ENCODE measurements at places on chromosomes 6 and 20.
A peak's percentile ranks its signal among the peaks of the same experiment; 100 is the strongest.

DNA sequence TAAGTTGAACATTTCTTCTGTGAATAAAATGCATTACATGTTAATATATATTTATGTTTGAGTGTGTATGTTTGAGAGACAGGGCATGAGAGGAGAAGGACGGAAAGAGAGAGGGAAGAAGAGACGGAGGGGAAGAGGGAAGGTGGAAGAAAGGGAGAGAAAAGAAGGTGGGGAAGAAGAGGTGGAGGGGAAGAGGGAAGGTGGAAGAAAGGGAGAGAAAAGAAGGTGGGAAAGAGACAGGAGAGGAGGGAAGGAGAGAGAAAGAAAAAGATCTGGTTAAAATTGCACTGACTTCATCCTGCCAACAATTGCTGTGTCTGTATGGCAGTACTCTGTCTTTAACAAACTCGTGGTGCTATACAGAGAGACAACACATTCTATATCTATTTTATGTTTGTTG is 29.0 kb downstream of the FAM83B start:
- DNase-seq = no peak

GRCh38 chr20:7285918-7286556 is 518.6 kb downstream of the BMP2 start:
- DNase-seq = peak; percentile 28

DNA sequence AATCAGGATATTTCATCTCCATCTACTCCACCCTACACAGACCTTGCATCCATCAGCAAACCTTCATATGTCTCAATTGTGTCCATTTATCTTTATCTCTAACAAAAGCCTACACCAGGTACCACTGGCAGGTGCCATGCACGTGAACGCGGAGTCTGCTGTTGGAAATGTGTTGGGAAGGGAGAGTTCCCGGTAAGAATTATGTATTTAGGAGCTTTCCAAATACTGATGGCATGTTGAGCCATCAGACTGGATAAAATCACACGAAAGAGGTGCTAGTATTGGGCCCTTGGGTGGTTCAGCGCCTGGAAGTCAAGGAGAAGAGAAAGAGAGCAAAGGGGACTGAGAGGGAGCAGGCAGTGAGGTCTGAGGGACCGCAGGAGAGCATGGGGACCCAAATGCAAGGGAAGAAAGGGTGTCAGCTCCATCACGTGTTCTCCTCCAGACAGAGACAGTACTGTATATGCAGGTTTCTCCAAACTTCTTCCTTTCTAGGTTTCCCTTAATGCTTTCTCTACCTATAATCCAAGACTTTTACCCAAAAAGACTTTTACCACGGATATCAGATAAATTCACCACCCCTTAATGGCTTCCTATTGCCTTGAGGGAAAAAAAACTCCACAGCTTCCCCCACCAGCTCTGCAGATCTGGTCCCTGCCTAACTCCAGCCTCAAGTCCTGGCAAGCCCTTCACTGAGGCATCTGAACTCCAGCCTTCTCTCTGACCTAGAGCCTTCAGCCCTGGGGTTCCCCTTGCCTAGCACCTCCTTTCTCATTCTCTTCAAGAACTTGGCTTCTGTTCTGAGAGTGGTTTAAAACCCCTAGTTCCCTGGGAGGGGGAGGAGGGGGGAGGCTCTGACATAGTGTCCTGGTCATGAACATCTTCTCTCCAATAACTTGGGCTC is 4.8 kb upstream of the ZNF217 start:
- no peak for DNase-seq

GRCh38 chr6:21357262-21357661 is 236.3 kb upstream of the SOX4 start:
- no peak for DNase-seq

DNA sequence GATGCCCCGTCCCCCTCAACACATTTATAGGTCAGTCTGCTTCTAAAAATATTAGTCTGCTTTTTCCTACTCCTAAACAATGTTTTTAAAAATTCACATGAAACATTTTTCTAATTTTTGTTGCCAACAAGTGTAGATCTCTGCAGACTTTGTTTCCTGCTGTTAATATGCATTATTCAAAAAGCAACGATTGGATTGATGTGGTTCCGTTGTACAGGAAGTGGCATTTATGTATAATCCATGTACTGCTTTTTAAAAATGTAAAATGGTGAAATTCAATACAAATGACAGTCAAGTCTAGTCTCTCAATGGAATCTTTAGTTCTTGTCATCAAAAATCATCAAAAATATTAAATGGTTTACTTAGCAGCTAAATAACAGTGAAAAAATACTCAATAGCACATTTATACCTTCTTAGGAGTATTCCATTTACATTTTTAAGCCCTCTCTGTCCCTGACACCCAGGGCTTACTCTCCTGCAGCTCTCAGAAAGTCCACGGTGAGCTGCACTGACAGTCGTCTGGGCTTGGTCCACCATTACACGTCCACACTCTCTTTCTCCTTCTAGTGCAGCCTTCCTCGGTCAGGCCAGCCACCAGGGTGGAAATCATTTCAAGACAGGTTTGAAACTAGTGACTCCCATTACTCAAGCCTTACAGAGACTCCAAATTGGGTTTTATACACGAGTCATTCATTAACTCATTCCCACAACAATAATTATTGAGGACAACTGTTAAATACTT is 211.5 kb downstream of the TMEM200A start:
- DNase-seq = no peak

- DNase-seq = no peak
Observed at GRCh38 chr6:154602296-154602695, 91.8 kb upstream of the CNKSR3 start.

DNA sequence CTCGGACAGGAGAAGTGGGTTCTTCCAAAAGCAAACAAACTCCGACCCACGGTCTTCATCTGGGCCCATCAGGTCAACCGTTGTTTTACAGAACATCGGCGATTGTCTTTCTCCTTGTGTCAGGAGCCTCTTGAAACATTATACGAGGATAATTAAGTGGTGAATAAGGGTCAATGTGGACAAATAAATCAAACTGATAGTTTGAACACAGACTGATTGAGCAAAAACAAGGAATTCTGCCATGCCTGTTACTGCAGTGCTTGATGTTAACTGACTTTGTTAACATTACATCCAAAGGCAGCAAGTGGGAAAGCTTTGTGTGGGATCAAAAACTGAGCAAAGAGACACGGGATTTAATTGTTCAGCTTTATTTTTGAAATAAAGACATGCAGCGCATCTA is 101.1 kb upstream of the IFNGR1 start:
- no peak for DNase-seq

GRCh38 chr6:79526897-79527296 is 10.3 kb downstream of the LCA5 start:
- DNase-seq = no peak

DNA sequence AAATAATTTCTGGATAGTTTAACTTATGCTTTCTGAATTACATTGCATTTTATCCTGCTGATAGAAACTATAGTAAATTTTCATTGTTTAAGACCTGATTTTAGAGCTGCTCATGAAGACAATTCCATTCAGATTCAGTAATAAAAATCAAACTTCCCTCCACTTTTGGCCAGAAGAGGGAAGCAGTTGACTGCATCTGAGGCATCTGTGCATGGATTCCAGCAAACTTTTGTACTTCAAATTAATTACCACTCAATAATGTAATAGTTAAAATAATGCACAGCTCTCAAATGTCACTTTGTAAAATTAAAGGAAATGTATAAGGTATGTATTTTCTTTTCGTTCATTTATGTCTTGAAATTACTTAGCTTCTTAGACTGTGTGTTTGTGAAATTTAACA is 64.2 kb upstream of the SLC35B3 start:
- DNase-seq = no peak

- DNase-seq = no peak
Observed at GRCh38 chr20:61743606-61744005, 322.1 kb downstream of the TAF4 start.

DNA sequence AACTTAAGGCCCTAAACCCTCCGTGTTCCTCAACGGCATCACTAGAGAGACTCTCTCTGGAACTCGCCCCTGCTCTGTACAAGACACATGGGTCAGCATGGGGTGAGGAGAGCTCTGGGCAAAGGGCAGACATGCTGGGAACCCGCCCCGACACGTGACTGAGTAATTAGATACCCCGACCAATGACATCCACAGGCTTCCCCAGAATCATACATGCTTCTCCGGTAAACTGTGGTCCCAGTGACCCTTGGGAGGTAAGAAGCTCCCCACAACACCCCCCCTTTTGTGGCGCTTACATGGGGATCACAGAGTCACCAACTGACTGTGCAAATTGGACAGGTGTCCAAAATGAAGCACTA is 31.7 kb upstream of the RPS6KA2 start:
- no peak for DNase-seq

GRCh38 chr6:131966443-131966842 is 15.3 kb upstream of the CCN2 start:
- DNase-seq = no peak

- no peak for DNase-seq
Observed at GRCh38 chr20:16392346-16392745, 180.9 kb downstream of the KIF16B start.

DNA sequence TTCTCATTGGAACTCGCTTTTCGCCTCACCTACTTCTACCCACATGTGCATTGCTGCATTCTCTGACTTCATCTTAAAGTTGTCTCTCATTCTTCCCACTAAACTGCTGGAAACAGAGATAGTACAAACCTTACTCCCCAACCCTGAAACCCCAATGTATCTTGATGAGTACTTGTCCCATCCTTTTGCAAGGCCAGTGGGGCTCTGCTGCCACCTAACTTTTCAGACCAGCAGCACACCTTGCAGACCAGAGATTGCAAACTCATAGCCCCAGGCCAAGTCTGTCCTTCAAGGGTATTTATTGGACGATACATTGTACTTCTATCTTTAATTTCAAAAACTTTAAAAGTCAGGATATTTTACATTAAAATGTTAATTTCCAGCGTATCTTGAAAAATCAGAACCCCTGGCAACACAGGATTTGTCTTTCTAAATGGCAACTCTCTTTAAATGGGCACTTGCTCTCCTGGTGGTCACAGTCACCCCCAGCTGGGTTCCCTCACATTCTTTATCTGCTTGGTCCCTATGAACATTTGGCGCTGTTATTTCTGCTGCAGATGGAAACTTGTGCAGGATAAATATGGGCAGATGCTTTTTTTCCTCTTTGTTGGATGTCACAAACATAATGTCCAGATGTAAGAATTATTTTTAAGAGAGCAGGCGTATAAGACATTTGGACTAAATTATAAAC is 83.9 kb downstream of the SOD2 start:
- peak; percentile 29 for DNase-seq

- no peak for DNase-seq
Observed at GRCh38 chr20:62965363-62965771, 12.9 kb downstream of the SLC17A9 start.

- DNase-seq = no peak
Observed at GRCh38 chr20:40687384-40688128, 1.5 kb downstream of the MAFB start.

GRCh38 chr6:3625980-3626563 is 125.4 kb downstream of the PXDC1 start:
- DNase-seq = no peak

GRCh38 chr6:113182370-113183141 is 674.6 kb upstream of the MARCKS start:
- no peak for DNase-seq

DNA sequence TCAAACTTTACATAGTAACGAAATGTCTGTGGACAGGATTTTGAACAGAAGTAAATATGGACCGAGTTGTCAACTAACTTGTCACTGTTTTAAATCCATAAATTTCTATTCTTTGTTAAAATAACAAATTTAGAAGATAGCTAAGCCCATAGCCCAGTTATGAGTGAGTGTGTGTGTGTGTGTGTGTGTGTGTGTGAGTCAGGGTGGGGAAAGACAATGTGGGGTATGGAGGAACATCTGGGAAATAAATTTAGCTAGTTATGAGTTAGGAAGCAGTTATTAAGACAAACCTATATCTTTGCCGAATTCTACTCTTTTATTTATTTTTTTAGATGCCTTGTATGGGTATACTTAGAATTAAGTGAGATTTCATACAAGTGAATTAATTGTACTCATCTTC is 9.0 kb downstream of the TPBG start:
- DNase-seq = no peak

DNA sequence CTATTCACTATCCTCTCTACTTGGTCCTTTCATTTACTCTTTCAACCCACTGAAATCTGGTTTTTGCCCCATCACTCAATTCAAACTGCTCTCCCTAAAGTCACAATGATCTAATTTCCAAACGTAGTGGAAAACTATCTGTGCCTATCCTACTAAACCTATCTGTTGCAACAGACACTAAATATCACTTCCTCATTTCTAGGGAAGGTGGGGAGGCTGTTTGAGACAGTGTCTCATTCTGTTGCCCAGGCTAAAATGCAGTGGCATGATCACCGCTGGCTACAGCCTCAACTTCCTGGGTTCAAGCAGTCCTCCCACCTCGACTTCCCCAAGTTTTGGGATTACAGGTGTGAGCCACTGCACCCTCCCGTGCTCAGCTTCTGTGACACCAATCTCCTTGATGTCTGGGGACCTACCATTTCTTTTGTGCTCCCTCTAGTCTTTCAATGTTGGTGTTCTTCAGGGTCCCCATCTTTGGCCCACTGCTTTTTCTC is 8.8 kb downstream of the RANBP9 start:
- DNase-seq = no peak

- no peak for DNase-seq
Observed at GRCh38 chr6:140566781-140567277, 1192.4 kb upstream of the CITED2 start.

DNA sequence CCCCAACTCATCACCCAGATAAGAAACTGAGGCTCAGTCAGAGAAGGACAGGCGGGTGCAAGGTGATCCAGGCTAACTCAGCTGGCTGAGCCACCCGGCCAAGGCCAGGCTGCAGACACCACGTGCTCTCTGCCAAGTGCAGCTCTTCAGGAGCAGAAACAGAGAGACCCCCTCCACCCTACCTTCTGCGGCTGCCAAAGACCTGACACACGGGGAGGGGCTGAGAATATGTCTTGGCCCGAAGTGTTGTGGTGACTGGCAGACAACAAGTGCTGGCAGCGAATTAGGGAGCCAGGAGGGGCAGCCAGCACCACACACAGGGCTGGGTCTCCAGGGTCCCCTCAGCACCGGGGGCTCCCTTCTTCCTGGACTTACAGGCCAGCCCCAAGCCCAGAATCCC is 22.5 kb downstream of the PREX1 start:
- DNase-seq = no peak

GRCh38 chr6:19836799-19837510 is at the start of gene ID4:
ID4 (plus strand) TSS chr6:19837370; CDS start chr6:19837755, 385 bp downstream.
- no peak for DNase-seq

DNA sequence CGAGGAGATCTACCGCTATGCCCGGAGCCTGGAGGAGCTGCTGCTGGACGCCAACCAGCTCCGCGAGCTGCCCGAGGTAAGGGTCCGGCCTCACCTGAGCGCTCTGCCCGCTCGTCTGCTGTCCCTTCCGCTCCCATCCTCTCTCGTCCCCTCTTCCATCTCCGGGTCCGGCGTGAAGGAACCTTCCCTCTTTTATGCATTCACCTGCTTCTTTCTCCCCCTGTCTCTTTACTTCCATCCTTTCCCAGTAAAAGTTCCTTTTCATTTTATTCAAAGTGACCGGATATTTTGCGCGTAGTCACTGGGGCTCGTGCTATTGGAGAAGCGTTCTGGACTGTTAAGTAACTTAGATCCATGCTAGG is 516 bp downstream of the LRRC1 start:
- no peak for DNase-seq

DNA sequence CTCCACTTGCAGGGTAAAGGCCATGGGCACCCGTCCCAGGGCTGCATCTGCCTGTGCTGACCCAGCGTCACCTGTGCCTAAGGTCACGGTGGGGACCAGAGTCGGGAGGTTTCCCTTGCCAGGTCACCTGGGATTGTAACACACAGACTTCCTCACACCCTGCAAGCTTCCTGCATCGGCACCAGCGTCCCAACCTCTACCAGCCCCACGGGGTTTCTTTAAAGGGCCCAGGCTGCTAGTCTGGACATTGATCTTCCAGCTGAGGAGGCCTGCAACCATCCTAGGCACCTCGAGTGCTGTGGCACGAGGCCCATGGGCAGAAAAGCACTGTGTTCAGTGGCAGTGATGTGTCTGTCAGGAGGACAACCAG is 12.6 kb downstream of the ACSS1 start:
- DNase-seq = no peak
